GM04503 (cell line): ENCODE measurements at places on chromosomes 16 and 17.

GRCh38 chr17:17395246-17395802, 81.5 kb upstream of the MED9 start:
- no peak for DNase-seq

- DNase-seq, result no peak
Measured at GRCh38 chr16:80387318-80387921, 153.4 kb upstream of the DYNLRB2 start.

- DNase-seq, result peak; percentile 65
Measured at GRCh38 chr16:81127051-81127450, 30.9 kb upstream of the GCSH start.

DNA sequence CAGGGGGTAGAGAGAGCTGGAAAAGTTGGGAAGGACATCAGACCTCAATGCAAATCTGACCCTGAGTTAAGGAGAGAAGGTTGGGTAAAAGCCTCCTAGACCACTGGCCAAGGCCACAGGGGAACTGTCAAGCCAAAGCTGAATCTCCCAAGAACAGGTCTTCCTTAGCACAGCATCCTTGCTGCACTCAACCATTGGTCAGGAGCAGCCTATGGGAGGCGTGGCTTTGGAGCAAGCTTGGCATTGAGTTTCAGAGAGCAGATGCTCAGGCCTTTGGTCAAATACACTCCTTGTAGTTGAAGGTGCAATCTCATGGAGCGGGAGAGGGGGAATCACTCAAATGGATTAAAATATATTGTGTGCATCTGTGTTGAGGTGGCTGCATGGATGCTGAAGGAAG, 21.8 kb downstream of the SOX9 start:
- DNase-seq, result no peak

GRCh38 chr17:64406321-64407200, 15.9 kb upstream of the PECAM1 start:
- DNase-seq, result no peak

GRCh38 chr16:58236231-58236690, 38.4 kb upstream of the CSNK2A2 start:
- DNase-seq, result peak; percentile 9

DNA sequence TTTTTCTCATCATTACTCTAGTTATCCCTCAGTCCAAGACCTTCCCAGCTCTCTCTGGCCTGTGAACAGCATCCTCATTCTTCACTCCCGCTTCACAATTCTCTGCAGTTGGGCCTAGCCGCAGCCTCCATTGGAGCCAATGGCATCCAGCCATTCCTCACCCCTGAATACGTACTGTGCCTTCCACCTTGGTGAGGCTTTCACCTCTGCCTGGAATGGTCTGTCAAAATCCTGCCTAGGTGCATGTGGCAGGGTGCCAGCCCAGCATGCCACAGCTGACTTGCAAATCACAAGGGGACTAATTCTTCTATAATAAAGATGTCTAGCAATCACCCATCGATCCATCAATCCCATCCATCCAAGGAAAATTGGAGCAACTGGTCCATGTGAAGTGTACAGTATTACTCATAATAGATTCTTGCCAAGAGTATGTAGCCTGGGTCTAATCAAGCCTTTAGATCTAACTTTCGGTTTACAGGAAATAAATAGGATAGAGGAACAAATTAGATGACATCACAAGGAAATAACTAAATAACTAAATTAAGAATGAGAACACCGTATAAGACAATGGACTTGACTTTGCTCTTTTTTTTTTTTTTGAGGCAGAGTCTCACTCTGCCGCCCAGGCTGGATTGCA, 5.1 kb upstream of the CX3CL1 start:
- DNase-seq, result no peak

GRCh38 chr17:49053171-49053829, 56.1 kb downstream of the IGF2BP1 start:
- DNase-seq, result no peak

DNA sequence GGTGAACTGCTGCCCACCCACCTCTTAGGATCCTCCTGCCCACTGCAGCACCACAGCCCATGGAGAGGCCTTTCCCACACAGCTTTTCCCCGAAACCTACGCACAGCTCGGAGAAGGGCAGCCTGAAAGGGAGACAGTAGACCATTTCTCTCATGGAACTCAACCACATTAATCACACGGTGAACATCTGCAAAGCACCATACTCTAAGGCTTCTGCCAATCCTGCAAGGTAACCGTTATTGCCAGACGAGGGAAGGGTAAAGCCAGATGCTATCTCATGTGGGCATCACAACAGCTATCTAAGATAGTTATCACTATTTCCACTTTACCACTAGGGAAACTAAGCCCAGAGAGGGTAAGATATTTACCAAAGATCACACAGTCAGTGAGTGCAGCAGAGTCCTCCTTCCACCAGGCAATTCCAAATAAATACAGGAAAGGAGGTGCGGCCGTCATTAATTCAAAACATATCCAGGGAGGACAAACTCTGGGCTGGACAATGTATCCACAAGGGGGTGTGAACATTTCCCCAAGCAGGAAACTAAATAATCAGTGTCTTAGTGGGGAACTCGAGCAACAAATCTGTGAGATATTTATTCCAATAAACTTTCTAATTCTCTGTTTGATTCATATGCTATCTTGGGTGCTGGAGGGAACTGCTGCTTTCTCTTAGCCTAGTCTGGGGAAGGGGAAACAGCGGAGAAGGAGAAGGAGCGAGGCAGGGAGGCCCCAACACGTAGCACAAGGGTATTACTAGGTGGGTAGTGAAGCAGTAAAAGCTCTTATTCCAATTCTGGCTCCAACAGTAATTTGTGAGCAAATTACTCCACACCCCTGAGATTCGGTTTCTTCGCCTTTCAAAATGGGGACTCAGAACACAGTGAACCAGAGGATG, 723 bp downstream of the TMEM186 start:
- no peak for DNase-seq

GRCh38 chr16:81657781-81658180, 121.3 kb upstream of the PLCG2 start:
- no peak for DNase-seq

DNA sequence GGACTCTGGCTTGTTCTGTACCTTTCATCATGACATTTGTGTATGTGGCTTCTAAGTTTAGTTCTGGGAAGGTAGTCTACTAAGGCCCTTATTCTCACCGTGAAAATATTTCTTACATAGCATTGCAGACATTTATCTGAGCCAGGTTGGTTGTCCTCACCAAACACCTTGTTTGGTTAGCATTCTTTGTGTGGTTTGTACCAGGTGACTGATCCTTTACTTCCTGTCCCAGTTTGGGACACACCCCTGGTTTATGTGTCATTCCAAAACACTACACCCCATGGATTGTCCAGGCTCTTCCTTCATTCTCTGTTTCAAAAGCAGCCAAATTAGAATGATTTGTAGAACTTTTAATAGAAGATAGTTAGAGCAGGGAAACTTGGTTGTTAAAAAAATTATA, 23.2 kb upstream of the DUSP14 start:
- no peak for DNase-seq

- DNase-seq, result no peak
Measured at GRCh38 chr17:50502301-50502990, 5.8 kb upstream of the MYCBPAP start.

DNA sequence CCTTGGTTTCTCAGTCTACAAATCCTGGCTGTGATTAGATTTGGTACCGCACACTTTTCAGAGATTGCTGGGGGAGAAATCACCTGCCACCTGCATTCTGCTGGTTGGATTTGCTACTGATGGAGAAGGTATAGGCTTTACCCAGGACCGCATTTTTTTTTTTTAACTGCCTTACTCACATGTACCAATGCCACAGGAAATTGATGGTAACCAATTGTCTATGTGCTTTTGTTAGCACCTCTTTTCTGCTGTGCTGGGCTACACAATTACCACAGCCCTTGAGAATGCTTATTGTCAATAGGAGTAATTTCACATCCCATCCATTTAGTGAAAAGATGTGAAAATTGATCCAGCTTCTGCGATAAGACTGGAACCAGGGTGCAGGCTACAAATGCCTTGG, 74.4 kb upstream of the TANC2 start:
- no peak for DNase-seq

GRCh38 chr17:14622615-14623101, 321.8 kb downstream of the HS3ST3B1 start:
- DNase-seq, result peak; percentile 32

DNA sequence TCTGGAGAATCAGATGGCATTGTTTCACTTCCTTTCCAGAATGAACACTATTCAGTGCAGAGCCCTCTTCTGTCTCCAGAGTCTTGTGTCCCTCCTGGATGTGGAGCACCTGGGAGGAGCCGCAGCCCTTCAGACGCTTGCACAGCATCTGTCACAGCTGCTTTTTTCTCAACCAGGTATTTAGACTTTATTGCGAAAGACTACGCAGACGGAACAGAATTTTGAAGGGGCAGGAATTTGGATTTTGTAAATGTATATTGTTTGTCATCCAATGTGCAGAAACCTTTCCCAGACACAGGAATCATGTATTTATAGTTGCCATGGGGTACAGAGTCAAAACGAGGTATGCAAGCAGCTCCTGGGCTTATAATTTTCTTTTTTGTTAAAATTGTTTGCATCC, 20.4 kb downstream of the HEATR3 start:
- no peak for DNase-seq

- DNase-seq, result no peak
Measured at GRCh38 chr17:57553991-57554825, 190.9 kb downstream of the CCDC182 start.

DNA sequence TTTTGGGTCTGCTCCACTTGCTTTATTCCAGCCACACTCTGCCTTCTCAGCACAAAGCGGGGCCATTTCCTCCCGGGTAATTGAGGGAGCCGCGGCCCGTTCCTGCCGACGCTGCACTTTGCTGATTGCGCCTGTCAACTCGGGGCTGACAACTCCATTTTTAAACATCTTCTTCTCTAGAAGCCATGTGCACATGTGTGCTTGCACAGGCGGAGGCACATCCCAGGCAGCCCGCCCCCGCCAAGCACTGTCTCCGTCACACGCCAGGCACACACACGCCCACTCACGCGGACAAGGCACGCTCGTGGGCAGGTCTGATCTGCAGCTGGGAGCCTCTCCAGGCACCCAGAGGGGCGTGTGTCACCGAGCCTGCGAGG, 63.2 kb downstream of the ENGASE start:
- no peak for DNase-seq

- DNase-seq, result no peak
Measured at GRCh38 chr16:48054881-48055601, 100.8 kb downstream of the ABCC12 start.
